Activated CD8-positive, alpha-beta memory T cell treated with anti-CD3 and anti-CD28 coated beads, Interleukin-2, amount 10 ng/mL, durations not matched to agents 7 days and 5 days (primary cell): ENCODE measurements at places on chromosomes 6 and 20. TPM values are rescaled to one million over a fixed set of nuclear protein-coding genes. Genes with fewer than 3 reads are reported as not detected.
A peak's percentile ranks its signal among the peaks of the same experiment; 100 is the strongest.

- peak; percentile 28 for DNase-seq
- peaks cover 7% of the 10 kb centered on the region for H3K27me3 ChIP-seq
- H3K36me3 ChIP-seq = peaks cover 16% of the 10 kb centered on the region
- no peak overlapping the region for H3K27ac ChIP-seq
- no peak overlapping the region for H3K4me3 ChIP-seq
Observed at GRCh38 chr6:170006900-170007467, 255.6 kb downstream of the ERMARD start.

Gene SENP6
- total RNA-seq = 79.2 TPM

Gene BPIFB4
- not detected for total RNA-seq

GRCh38 chr20:8389381-8390036, 257.4 kb downstream of the PLCB1 start:
- H3K4me1 ChIP-seq = peaks cover 12% of the 10 kb centered on the region
- H3K36me3 ChIP-seq = no peaks in the 10 kb centered on the region
- H3K4me3 ChIP-seq = no peak overlapping the region
- no peak for DNase-seq
- no peak overlapping the region for H3K27ac ChIP-seq

DNA sequence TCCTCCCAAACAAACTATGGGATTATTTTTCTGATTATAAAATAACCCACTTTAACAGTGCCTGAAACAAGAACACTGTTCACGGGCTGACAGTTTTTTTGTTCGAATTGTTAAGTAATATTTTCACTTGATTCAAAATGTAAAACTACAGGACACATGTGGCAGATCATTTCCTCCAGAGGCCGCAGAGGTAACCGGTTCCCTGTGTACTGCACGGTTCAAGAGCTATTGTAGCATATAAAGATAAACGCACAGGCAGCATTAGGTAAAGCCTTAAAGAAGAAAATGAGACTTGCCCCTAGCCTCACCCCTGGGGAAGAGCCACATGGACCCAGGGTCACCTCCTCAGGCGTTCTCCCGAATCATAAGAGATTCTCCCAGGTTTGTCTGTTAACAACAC, 181.3 kb upstream of the AFDN start:
- H3K27ac ChIP-seq = no peak overlapping the region
- no peaks in the 10 kb centered on the region for H3K27me3 ChIP-seq
- no peaks in the 10 kb centered on the region for H3K36me3 ChIP-seq
- no peaks in the 10 kb centered on the region for H3K4me1 ChIP-seq
- no peak for DNase-seq
- no peak overlapping the region for H3K4me3 ChIP-seq

DNA sequence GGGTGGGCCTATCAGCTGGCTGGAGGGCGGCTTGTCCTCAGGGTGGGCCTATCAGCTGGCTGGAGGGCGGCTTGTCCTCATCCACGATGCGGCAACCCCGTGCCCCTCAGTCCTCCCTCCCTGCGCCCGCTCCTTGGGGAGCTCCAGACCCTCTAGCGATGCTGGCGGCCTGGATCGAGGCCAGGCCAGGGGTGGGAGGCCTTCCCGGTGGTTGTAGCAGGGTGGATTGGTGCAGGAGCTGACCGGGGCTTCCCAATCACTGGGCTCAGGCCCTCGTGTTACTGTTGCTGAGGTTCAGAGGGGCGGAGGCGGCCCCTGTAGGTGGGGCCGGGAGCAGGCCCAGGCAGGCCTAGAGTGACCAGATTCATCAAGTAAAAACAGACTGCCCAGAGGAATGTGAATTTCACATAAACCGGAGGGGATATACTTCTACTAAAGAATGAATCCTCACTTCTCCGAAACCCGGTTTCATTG, 8.8 kb downstream of the SLC17A9 start:
- H3K27me3 ChIP-seq = no peaks in the 10 kb centered on the region
- H3K4me1 ChIP-seq = peaks cover 5% of the 10 kb centered on the region
- H3K4me3 ChIP-seq = no peak overlapping the region

GRCh38 chr20:50467174-50467573, 43.0 kb upstream of the PTPN1 start:
- DNase-seq = no peak
- H3K4me3 ChIP-seq = no peak overlapping the region
- peaks cover 3% of the 10 kb centered on the region for H3K27me3 ChIP-seq
- no peak overlapping the region for H3K27ac ChIP-seq

GRCh38 chr20:34350095-34350494, 13.0 kb upstream of the ITCH start:
- no peaks in the 10 kb centered on the region for H3K27me3 ChIP-seq
- no peak overlapping the region for H3K4me3 ChIP-seq
- H3K4me1 ChIP-seq = peaks cover 11% of the 10 kb centered on the region
- H3K36me3 ChIP-seq = no peaks in the 10 kb centered on the region

Gene FAM184A
- 3.7 TPM for total RNA-seq

Gene ESR1
- 0.21 TPM for total RNA-seq

Gene LTB
- 608 TPM for total RNA-seq

DNA sequence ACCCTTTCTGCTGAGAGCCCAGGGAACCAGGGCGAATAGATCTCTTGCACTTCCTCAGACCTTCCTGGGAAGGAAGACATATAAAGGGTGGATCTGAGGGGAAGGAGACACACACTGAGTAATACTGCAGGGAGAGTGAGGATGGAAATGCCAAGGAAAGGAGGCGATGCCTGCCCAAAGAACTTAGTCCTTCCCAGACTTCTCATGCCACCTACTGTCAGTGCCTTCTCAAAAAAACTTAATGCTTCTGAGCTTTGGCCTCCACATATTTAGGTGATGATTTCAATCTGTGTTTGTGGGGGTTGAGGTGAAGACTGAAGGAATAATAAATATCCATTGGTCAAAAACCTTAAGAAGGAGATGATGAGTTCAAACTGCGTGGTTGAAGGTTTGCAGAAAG, 9.7 kb downstream of the BTN3A1 start:
- peaks cover 74% of the 10 kb centered on the region for H3K36me3 ChIP-seq
- no peaks in the 10 kb centered on the region for H3K27me3 ChIP-seq
- DNase-seq = no peak
- H3K27ac ChIP-seq = no peak overlapping the region
- H3K4me3 ChIP-seq = no peak overlapping the region
- H3K4me1 ChIP-seq = peaks cover 8% of the 10 kb centered on the region

GRCh38 chr6:108020472-108021116, 53.9 kb downstream of the OSTM1 start:
- peaks cover 2% of the 10 kb centered on the region for H3K36me3 ChIP-seq
- no peaks in the 10 kb centered on the region for H3K4me1 ChIP-seq
- H3K27me3 ChIP-seq = no peaks in the 10 kb centered on the region
- no peak for DNase-seq
- no peak overlapping the region for H3K4me3 ChIP-seq
- H3K27ac ChIP-seq = no peak overlapping the region

Gene MAS1
- not detected for total RNA-seq

Gene ZNF311
- 0.40 TPM for total RNA-seq
